Chondrocyte (in vitro differentiated cells): ENCODE measurements at places on chromosomes 7 and 10. TPM values are rescaled to one million over a fixed set of nuclear protein-coding genes. Genes with fewer than 3 reads are reported as not detected.
A peak's percentile ranks its signal among the peaks of the same experiment; 100 is the strongest.

GRCh38 chr7:15752377-15752776 lies 65.9 kb upstream of the MEOX2 start:
- no peaks in the 10 kb centered on the region for H3K27me3 ChIP-seq
- no peak overlapping the region for H3K4me3 ChIP-seq
- no peak for DNase-seq
- peak overlapping the region; percentile 88 for H3K27ac ChIP-seq
- peaks cover 68% of the 10 kb centered on the region for H3K4me1 ChIP-seq

- H3K27ac ChIP-seq, result no peak overlapping the region
- no peaks in the 10 kb centered on the region for H3K36me3 ChIP-seq
- no peak overlapping the region for H3K4me3 ChIP-seq
- H3K27me3 ChIP-seq, result peaks cover 19% of the 10 kb centered on the region
- no peaks in the 10 kb centered on the region for H3K4me1 ChIP-seq
Measured at GRCh38 chr7:107847168-107847835, 43.7 kb upstream of the DLD start.

ZPBP gene
- not detected in 3 replicates for total RNA-seq

DPYSL4 gene
- 19.9 to 37.6 TPM (median 35.2 TPM) in 3 replicates for total RNA-seq

CCDC3 gene
- total RNA-seq, result 32.4 to 145 TPM (median 141 TPM) in 3 replicates

SPDYE16 gene
- total RNA-seq, result 0.36 TPM in 1 of 3 replicates, not detected in the others
